Activated CD4-positive, alpha-beta T cell treated with anti-CD3 and anti-CD28 coated beads for 36 hours (primary cell): ENCODE measurements at places on chromosomes 2 and 18. TPM values are rescaled to one million over a fixed set of nuclear protein-coding genes. Genes with fewer than 3 reads are reported as not detected.

FSHR gene
- total RNA-seq: not detected

IL1R2 gene
- 25.4 TPM for total RNA-seq

BCL11A gene
- total RNA-seq: 0.57 TPM

MRO gene
- total RNA-seq: not detected

TBR1 gene
- total RNA-seq: not detected

NMUR1 gene
- not detected for total RNA-seq

TEKT4 gene
- not detected for total RNA-seq
